GF-D8 (cell line): ENCODE measurements at places on chromosomes 4 and X.

DNA sequence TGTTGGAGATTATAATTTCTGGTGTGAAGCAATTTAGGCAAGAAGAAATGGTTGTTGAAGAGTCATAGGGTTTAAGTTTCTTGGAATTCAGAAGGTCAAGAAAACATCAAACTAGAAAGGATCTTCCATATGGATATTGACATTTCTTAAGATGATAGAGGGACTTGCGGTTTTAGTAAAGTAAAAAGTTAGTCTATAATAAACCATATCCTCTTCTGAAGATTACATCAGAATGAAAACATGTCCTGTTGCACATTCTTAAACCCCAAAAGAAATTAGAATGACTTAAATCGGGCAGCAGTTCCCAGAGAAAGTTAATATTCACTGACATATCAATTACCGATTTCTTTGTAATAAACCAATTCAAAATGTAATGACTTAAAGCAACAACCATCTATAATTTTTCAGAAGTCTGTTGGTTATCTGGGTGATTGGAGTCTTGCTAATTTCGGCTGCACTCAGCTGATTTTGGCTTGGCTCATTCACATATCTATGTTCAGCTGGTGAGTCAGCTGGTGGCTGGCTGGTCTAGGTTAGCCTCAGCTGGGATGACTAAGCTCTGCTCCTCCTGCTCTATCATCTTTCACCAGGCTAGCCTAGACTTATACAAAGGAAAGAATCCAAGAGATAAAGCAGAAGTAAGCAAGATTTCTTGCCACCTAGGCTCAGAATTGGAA, 24.4 kb upstream of the DYNLT3 start:
- DNase-seq = no peak

- DNase-seq = no peak
Measured at GRCh38 chr4:113761620-113762185, at the start of gene CAMK2D. Gene CAMK2D, minus strand, starts transcription at chr4:113761738. Its CDS starts 670 bp downstream, at chr4:113761068.

DNA sequence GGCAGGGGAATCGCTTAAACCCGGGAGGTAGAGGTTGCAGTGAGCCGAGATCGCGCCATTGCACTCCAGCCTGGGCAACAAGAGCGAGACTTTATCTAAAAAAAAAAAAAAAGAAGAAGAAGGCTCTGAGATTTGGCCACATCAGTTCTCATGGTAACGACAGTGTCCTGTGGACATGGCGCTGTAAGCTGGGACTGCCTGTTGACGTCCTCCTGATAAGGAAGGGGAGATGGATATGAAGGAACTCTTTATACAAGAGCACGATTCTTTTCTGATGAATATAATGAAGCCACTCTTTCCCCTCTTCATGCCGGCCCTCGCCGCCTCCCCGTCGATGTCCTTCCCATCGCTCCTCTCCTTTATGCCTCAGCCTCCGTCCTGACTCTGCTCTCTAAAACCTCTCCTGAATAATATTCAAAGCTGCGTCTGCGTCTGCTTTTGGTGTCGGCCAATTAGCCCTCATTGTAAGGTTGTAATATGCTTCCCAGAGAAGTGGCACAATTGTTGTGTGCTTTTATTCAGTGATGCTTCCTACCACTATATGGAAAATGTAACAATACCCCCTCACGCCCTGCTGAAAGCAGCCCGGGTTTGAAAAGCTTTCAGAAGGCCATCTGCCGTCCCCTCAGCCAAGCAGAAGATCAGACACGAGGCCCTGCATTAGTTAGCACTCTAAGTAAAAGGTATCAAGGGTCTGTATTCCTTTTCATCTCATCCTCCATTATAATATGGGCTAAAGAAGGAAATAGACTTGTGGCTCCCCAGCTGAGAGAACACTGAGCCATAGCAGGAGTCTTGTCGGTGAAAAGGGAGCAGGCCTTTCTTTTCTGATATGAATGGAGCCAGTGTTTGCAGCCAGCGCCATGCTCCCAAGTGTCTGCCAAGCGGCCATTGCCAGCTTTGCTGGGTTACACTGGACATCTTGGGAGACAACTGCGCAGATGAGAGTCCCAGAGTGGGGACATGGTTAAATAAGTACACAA, 22.1 kb upstream of the SCOC start:
- DNase-seq = no peak

DNA sequence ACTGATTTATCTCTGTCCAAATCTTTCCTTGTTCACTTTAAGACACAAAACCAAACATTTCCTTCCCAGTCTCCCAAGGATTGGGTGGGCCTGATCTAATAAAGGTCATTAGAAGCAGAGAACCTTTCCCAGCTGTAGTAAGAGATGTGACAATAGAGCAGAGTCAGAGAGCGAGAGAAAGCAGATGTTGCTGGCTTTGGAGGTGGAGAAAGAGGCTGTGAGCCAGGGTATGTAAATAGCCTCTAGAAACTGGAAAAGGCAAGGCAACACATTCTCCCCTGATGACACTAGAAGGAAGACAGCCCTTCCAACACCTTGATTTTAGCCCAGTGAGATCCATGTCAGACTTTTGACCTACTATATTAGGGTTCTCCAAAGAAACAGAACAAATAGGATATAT, 337.5 kb upstream of the CASK start:
- no peak for DNase-seq

DNA sequence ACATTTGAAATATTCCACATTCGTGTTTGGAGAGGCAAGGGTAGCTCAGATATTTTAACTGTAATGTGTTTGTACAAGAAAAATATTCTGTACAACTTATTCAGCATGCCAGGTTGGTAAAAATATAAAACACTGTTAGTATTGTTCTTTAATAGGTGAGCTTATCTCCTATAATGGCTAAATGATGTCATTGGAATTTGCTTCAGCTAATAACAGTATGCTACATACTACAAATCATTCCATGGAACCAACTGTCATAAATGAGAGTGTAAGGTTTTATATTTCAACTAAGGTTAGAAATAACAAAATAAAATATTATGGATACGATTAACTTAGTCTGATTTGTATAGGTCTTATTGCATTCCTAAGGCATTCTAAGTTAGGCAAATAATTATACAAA, 206.6 kb downstream of the ADGRL3 start:
- no peak for DNase-seq

DNA sequence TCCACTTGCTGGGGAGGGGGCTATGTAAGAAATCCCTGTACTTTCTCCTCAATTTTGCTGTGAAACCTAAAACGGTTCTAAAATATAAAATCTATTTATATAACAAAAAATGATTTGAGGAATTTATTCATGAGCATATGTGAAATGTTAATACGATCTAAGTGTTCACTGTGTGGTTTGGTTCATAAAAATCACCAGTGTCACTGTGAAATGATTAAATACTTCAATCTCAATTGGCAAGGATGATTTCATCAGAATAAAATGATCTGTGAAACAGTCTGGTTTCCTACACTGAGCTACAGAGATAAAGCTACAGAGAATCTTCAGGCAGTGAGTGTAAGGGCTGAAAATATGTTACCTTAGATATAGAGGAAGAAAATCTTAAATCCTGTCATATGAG, 153.4 kb downstream of the GPM6A start:
- no peak for DNase-seq

- DNase-seq = no peak
Measured at GRCh38 chr4:176453079-176453478, 133.3 kb downstream of the SPCS3 start.

GRCh38 chr4:73661646-73662119, 41.4 kb upstream of the RASSF6 start:
- no peak for DNase-seq

GRCh38 chr4:12084690-12085089, 656.0 kb upstream of the HS3ST1 start:
- no peak for DNase-seq

GRCh38 chr4:159455675-159456237, 352.9 kb downstream of the RAPGEF2 start:
- no peak for DNase-seq

GRCh38 chrX:95721011-95721410, 963.6 kb upstream of the DIAPH2 start:
- DNase-seq = no peak

DNA sequence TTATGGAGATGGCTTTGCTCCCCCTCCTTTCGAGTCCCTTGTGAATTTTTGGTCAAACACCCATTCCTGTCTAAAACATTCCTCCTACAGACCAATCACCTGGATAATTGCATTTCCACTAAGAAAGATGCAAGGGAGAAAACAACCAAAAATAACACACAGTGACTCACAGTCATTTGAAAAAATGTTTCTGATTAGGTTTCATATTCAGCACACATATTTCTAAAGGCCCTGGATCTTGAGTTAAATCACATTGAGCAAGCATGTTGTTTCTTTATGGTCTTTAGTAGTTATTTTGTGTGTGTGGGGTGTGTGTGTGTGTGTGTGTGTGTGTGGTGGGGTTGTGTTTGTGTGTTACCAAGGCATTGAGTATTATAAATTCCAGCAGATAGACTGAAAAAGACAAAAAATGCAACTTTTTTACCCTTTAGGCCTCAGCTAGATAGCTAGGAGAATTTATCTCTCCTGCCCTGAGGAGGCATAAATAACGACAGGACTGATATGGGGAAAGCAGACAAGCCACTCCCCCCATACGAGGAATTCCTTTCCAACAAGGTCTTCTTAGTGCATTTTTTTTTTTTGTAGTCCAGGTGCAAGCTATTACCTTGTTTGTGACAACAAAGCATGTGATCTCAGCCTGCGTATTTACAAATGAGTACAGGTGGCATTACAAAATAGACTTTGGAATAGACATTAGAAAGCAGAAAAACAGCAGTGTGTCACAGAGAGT, 265.4 kb upstream of the ADGRL3 start:
- DNase-seq = no peak

DNA sequence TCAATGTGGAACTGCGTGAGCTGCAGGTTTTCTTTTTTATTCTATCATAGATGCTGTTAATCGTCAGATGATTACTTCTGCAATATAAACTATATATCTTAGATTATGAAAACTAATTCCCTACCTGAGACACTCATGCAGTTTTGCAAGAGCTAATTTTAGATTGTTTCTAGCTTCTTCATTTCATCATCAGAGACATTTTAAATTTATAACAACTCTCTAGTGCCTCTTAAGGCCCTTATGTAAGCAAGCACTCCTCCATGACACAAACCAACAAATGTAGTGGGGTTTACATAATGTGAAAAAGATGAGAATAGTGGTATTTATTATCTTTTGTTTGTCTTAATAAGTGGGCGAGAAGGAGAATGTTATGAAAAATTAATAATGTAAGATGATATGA, 170.2 kb upstream of the ETNPPL start:
- no peak for DNase-seq

GRCh38 chrX:16797358-16797757, 11.1 kb downstream of the TXLNG start:
- no peak for DNase-seq

DNA sequence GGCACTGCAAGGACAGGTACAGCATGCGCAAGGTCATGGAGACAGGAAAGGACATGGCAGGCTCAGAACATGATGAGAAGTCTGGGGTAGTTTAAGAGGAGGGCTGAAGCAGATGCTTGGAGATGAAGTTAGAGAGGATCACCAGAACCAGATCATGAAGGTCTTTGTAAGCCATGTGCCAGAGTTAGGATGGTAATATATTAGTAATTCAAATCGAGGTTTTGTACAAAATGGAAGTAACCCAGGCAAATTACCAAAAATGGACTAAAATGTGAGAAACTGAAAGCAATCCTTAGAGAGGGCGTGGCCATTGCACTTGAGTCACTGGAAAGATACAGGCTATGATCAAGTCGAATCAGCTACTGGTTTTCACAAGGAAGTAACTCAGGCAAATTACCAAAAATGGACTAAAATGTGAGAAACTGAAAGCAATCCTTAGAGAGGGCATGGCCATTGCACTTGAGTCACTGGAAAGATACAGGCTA, 13.5 kb downstream of the RXFP1 start:
- DNase-seq = no peak

DNA sequence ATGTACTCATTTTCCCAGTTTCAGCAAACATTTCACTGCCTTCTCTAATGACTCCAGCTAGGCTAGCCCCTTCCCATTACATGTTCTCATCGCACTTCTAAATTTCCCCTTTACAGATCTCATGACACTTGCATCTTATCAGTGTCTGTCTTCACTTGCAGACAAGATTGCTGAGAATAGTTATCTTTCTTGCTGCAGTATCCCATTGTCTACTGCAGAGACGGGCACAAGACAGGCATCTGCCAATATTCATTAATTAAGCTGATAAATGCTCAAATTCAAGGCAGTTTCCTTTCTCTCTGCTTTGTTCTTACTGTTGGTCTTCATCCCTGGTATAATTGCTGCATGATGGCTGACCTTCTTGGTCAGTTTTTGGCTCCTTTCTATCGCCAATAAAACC, 175.9 kb downstream of the ANTXR2 start:
- no peak for DNase-seq

- DNase-seq = no peak
Measured at GRCh38 chrX:77640702-77641101, 145.3 kb downstream of the ATRX start.

DNA sequence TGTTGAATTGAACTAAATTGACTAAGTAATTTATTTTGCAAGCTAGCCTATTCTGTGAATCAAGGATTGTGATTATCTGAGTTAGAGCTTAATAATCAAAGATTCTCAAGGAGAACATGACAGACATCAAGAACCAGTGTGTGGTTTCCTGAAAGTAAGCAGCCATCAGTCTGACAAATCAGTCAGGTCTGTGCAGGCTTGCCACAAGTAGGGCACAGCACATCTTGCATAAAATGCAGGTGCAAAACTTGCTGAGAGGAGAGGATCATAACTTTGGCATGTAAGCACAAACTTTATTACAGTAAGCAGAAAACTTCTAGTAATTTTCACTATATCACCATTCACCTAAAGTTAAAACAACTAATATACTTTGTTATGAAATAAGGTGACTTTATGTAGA, 22.5 kb downstream of the FAM241A start:
- DNase-seq = no peak

- DNase-seq = no peak
Measured at GRCh38 chr4:88075336-88075735, 67.9 kb downstream of the PKD2 start.

DNA sequence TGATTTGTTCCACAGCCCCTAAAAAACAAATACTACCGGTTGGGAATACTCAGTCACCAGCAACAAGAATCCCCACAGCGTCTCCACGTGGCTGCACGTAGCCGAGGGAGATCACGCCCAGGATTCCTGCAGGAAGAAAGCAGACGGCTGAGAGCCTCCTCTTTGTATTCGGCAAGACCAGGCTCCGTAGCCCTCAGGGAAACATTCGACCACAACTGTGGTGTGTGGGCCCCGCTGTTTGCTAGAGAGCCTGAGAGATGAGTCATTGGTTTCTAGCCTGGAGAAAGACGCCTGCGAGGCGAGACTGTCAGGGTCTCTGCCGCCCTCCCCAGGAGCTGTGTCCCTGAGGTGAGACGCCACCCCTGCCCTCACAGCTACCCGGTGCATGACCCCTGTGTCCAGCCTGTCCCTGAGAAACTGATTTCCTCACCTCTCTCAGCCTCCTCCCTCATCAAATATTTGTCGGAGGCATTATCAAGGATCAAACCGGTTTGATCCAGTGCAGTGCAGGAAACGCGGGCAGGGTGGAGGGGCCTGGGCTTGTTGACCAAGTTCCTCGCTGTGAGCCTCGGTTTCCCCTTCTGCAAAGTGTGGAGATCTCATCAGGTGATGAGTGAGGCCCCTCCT, 4.7 kb upstream of the S100P start:
- peak; percentile 70 for DNase-seq

- no peak for DNase-seq
Measured at GRCh38 chr4:183374950-183375555, 52.8 kb upstream of the CLDN24 start.
